Stimulated activated naive CD4-positive, alpha-beta T cell treated with Interleukin-2 at 50 U/mL for 16 hours (primary cell): ENCODE measurements at places on chromosomes 13 and 19.

DNA sequence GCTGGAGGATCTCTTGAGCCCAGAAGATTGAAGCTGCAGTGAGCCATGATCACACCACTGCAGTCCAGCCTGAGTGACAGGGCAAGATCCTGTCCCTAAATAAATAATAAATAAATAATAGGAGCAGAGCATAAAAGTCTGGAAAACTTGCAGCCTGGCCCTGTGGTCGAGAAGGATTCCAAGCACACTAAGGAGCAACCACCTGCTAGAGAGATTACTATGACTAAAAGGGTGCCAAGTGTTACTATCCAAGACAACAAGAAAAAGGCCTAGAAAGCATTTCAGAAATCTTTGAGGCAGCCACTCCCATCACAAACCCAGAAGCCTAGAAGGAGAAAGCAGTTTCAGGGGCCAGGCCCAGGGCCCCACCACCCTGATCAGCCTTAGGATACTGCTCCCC, 46.1 kb downstream of the LHFPL6 start:
- no peak for DNase-seq

GRCh38 chr19:5436948-5437306, 18.3 kb upstream of the ZNRF4 start:
- DNase-seq = no peak

DNA sequence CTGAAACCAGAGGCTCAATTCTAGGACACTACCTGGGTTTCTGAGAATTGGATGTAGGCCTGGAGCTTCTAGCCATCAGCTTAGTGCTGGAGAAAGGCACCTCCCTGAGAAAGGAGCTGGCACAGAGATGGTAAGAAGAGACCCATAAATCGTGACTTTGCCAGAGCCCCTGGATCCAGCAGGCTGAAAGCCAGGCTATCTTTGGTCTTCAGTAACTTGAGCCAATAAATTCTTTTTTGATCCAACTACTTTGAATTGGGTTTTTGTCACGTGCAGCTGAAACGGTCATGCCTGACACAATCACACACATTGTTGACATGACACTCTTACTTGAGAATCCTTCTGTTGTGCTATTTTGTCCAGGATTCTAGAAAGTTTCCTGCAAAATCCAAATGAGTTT, 103.4 kb downstream of the LHFPL6 start:
- no peak for DNase-seq

GRCh38 chr19:39321117-39321831, 611 bp upstream of the LRFN1 start:
- no peak for DNase-seq

DNA sequence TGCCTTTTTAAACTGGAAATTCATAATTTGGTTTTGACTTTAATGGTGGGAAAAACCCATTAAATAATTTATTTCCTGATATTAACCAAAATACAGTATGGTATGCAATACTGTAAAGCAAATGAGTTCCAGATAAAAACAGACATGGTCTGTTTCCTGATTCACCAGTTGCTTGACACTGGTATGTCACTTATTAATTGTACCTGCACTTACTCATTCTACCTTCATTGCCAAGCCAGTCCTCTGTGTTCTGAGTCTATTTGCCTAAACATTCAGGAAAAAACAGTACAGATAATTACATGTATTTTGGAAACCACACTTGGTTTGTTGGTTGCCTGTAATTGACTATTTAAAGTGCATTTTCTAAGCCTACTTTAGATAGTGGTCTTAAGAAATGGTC, 159.3 kb downstream of the TNFRSF19 start:
- DNase-seq = no peak

- no peak for DNase-seq
Observed at GRCh38 chr13:85501616-85502015, 297.6 kb downstream of the SLITRK6 start.

- no peak for DNase-seq
Observed at GRCh38 chr13:54852831-54853230, 1824.2 kb downstream of the OLFM4 start.

DNA sequence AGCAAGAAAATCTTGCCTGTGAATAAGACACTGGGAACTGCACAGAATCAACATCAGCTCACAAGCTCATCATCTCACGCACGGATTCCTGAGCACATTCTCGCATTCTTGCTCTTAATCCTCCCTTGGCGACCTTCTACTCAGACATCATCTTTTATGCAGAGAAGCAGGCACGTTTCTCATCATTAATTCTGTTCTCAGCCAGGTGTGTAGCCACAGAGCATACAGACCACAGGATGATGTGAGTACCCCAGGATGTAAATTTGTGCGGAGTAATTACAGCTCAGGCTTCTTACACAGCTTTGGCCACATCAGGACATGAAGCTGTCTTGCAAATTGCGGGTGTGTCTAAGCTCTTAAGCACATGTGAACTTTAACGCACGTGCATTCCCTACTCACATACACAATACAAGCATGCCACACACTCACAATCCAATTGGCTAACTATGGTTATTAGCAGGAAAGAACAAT, 36.5 kb upstream of the SACS start:
- no peak for DNase-seq

DNA sequence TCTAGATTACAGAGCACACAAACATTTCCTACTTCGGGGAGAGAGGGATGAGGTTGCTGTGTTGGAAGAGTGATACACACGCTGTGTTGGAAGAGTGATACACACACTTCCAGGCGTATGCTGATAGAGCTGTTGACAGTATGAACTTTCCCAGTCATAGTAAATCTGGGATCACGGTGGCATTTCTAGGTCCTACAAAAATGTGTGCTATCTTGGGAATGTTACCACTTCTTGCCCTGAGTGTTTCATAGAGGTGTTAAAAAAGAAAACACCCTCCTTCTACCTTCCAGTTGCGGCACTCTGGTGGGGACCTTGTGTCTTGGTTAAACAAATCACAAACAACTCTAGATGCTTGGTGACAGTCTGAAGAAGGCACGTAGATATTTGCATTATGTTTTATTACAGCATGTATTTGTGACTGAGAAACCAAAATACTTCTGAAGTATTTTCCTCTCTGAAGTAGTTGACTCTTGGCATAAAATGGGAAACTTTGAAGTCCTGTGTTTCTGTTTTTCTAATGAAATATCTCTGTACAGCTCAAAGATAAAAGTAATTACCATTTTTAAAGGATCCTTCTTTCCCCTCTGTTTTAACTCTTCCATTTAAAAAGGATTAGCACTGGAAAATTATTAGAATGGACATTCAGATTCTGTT, 52.5 kb downstream of the ARHGAP35 start:
- no peak for DNase-seq

GRCh38 chr13:113420833-113421600, 32.3 kb downstream of the ADPRHL1 start:
- no peak for DNase-seq

DNA sequence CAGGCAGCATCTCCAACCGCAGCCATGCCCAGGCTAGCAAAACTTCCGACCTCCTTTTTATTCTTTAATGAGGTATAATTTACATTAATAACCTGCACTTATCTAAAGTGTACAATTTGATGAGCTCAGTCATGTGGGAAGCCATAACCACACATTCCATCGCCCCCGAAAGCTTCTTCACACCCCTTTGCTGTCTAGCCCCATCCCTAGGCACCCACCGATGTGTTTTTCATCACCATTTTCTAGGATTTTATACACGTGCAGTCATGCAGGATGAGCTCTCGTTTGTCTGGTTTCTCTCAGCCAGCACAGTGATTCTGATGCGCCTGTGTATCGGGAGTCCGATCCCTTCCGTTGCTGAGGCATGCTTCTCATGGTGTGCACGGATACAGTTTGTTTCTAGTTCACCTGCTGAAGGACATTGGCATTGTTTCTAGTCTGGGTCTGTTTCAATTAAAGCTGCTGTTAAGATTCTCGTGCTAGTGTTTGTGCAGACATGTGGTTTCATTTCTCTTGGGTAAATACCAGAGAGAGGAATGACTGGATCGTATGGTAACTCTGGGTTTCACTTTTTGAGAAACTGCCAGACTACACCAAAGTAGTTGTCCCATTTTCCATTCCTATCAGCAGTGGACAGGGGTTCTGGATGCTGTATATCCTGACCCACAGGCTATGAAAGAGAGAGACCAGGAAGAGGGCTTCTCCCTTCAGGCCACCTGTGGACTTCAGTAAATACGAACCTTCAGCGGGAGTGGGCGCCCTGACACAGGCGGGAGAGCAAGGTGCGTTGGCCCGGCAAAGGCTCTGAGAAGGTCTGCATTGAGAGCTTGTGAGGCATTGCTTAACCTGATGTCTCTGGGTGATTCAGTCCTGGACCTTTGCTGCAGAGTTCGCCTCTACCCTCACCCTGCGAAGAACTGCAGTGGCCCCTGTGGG, 4.9 kb downstream of the AP1M1 start:
- DNase-seq = no peak

GRCh38 chr13:41458187-41458760, 924 bp downstream of the RGCC start:
- DNase-seq = peak; percentile 50

- DNase-seq = no peak
Observed at GRCh38 chr19:5333581-5334365, 6.8 kb downstream of the PTPRS start.

DNA sequence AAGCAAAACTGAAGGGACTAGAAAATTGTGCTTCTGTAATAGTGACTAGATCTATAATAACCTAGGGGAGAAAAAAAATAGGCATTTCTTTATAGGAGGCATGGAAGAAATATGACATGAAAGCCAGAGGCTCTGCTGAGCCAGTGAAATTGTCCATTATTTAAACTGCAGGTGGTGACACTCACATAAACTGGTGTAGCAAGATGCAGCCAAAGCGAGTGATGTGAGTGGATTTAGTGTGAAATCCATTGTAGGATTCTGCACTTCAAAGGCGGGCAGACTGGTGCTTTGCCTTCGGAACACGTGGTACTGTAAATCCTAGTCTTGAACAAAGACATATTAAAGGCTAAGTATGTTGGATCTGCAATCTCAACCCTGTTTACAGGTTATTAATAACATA, 361.9 kb downstream of the TBC1D4 start:
- no peak for DNase-seq

DNA sequence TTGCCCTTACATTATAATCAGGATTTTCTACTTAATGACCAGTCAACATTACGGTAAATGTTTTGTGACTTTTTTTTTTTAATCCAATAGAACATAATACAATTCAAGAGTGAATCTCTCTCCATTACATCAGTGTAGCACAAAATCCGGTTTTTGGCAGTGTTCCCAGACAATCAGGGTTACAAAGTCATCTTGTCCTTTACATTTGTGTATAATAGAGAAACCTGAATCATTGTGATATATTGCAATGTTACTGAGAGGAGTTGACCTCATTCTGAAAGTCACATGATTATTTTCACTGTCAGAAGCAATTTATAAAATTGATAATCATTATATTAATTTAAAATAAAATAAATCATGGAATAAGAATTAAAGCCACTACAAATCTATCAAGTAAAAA, 1346.0 kb upstream of the SPRY2 start:
- no peak for DNase-seq

DNA sequence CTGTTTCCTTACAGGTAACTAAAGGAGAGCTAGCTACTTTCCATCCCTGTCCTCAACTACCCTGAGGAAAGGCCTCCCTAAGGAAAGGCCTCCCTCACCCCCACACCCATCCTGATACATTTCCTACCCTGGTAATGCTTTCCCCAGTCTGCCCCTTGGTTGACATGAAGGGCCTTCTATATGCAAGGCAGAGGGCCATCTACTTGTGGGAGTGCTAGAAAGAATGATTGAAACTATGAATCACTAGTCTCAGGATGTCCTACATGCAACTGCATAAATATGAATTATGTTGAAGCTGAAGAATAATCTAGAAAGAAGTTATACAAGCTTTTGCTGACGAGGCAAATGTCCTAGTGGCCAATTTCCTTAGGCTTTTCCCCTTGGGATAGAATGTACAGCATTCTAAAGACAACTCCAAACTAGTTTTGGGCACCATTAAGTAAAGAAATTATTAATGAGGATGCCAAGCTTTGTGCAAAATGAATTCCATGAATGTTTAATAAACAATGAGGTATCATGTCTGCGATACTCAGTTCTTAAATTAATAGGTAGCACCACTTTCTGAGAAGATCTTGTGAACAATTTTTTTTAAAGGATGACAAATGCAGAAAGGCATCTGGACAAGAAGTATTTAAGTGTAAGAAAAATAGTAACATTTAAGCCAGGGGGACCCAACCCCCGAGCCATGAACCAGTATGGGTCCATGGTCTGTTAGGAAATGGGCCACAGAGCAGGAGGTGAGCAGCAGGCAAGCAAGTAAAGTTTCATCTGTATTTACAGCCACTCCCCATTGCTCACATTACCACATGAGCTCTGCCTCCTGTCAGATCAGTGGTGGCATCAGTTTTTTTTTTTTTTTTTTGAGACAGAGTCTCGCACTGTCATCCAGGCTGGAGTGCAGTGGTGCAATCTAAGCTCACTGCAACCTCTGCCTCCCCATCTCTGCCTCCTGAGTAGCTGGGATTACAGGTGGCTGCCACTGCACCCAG, 223.0 kb downstream of the LHFPL6 start:
- DNase-seq = no peak

GRCh38 chr19:5908773-5909442, 4.2 kb downstream of the VMAC start:
- no peak for DNase-seq

DNA sequence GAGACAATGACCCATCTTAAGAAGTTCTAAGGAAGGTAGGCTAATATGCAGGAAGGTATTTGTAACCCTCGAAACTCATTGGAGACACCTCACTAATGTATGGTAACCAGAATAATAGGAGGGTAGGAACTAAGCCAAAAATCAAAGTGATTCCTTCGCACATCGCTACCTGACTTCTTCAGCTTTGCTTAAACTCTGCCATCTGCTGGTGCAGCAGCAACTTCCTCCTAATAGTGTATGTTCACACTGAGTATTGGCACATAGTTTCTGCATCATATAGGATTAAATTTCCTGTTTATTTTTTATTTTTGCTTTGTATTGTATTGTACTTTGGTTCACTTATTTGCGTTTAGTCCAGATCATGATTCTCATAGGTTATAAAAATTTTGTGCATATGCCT, 676.2 kb downstream of the GPC5 start:
- no peak for DNase-seq

DNA sequence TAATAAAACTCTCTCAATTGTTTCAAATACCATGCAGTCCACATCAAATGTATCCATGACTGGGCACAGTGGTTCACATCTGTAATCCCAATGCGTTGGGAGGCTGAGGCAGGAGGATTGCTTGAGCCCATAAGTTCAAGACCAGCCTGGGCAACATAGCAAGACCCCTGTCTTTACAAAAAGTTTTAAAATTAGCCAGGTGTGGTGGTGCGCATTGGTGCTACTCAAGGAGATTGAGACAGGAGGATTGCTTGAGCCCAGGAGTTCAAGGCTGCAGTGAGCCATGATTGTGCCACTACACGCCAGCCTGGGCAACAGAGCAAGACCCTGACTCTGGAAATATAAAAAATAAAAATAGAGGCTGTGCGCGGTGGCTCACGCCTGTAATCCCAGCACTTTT, 5.0 kb downstream of the CLIP3 start:
- DNase-seq = no peak

- no peak for DNase-seq
Observed at GRCh38 chr13:39037410-39037879, 444 bp downstream of the PROSER1 start.

GRCh38 chr19:12093777-12094176, 29.2 kb downstream of the ZNF844 start:
- DNase-seq = no peak

GRCh38 chr13:48411147-48411794, 1.6 kb downstream of the LPAR6 start:
- DNase-seq = no peak

GRCh38 chr19:49182848-49183375, 25.3 kb downstream of the TRPM4 start:
- DNase-seq = no peak

- DNase-seq = no peak
Observed at GRCh38 chr19:900043-900301, 6.7 kb downstream of the RNU6-9 start.
